Esophagus mucosa (tissue), 1 donor: ENCODE measurements at places on chromosomes 4 and X. TPM values are rescaled to one million over a fixed set of nuclear protein-coding genes. Genes with fewer than 3 reads are reported as not detected.

The CETN2 gene
- 32.4 TPM for total RNA-seq

The SMIM31 gene
- total RNA-seq = not detected

The FAM9B gene
- total RNA-seq = not detected

The EVC gene
- total RNA-seq = 5.8 TPM

The TLL1 gene
- 1.5 TPM for total RNA-seq

The TEX13B gene
- total RNA-seq = not detected

The LRPAP1 gene
- 64.6 TPM for total RNA-seq
